ENCODE measurements at places on chromosomes 1 and 21.

DNA sequence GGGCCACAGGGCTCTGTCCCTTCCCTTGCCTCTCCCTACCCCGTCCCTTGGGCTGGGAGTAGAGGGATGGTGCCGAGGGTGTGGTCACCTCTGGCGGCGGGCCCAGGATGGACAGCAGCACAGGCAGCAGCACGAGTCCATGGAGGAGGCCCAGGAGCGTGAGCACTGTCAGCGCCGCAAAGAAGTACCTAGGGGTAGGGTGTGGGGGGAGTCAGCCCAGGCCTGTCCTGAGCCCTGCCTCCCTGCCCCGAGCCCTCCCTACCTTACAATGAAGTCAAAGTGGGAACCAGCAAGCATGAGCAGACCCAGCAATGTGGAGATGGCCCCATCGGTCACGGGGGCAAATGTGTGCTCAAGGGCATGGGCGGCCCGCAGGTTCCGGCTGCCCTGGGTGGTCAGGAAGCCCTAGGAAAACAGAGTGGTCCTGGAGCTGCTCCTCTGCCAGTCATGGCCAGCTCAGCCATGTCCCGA, 14.7 kb downstream of the BTBD19 start:
- DNase-seq, result no peak
- H3K27ac ChIP-seq, result no peak overlapping the region
- no peak overlapping the region for H3K4me3 ChIP-seq
- no peaks in the 10 kb centered on the region for H3K36me3 ChIP-seq

DNA sequence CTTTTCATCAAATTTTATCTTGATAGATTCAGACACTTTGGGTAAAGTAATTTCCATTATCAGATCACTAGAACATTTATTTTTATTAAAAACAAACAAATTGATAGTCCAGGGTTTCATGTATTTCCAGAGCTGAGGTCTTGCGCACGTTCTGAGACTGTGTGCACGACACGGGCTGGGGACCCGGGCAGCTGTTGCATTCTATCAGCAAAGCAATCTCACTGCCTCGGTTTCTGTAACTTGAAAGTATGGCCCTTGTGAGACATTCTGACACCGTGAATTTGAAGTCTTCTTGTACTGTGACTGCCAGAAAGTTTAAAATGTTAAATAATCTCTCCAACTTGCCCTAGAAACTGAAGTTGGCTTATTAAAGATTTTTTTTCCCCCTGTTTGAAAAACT, 746.9 kb upstream of the ADGRL2 start:
- no peaks in the 10 kb centered on the region for H3K36me3 ChIP-seq
- no peaks in the 10 kb centered on the region for H3K4me1 ChIP-seq
- DNase-seq, result peak; percentile 4
- H3K4me3 ChIP-seq, result no peak overlapping the region
- H3K27me3 ChIP-seq, result no peaks in the 10 kb centered on the region
- no peak overlapping the region for H3K27ac ChIP-seq

DNA sequence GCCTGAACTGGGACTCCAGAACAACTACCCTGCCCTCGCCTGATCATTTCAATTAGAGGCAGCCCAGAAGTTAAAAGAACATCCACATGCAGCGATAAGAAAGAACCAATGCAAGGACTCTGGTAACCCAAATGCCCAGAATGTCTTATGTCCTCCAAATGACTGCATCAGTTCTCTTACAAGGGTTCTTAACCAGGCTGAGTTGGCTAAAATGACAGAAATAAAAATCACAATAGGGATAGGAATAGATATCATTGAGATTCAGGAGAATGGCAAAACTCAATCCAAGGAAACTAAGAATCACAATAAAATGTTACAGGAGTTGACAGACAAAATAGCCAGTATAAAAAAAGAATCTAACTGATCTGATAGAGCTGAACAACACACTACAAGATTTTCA, 80.1 kb upstream of the PTGFR start:
- no peaks in the 10 kb centered on the region for H3K27me3 ChIP-seq
- no peaks in the 10 kb centered on the region for H3K4me1 ChIP-seq
- no peak overlapping the region for H3K4me3 ChIP-seq
- no peaks in the 10 kb centered on the region for H3K36me3 ChIP-seq
- no peak overlapping the region for H3K27ac ChIP-seq

GRCh38 chr1:227949341-227949921, 1.7 kb upstream of the WNT9A start:
- peak; percentile 36 for DNase-seq
- no peaks in the 10 kb centered on the region for H3K36me3 ChIP-seq
- no peak overlapping the region for H3K4me3 ChIP-seq

- H3K27ac ChIP-seq, result no peak overlapping the region
- no peak for DNase-seq
- H3K36me3 ChIP-seq, result no peaks in the 10 kb centered on the region
- H3K4me1 ChIP-seq, result peaks cover 20% of the 10 kb centered on the region
- no peak overlapping the region for H3K4me3 ChIP-seq
These were observed 71.9 kb downstream of the HIVEP3 start for GRCh38 chr1:41846625-41847405.

- H3K4me3 ChIP-seq, result no peak overlapping the region
- no peak for DNase-seq
These were observed 10.9 kb upstream of the COA7 start for GRCh38 chr1:52709016-52709415.

DNA sequence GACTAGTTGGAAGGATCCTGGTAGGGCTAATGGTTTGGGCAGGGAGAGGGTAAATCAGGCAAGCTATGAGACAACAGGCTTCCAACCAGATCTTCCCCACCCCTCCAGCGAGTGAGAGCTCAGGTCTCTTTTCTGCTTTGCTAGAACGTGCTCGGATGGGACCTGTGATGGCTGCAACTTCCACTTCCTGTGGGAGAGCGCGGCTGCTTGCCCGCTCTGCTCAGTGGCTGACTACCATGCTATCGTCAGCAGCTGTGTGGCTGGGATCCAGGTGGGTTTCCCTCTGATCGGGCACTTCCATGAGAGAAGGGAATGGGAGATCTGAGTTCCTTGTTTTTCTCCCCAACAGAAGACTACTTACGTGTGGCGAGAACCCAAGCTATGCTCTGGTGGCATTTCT, 14.0 kb upstream of the SARS1 start:
- H3K4me1 ChIP-seq, result peaks cover 11% of the 10 kb centered on the region
- DNase-seq, result no peak
- no peaks in the 10 kb centered on the region for H3K36me3 ChIP-seq
- H3K4me3 ChIP-seq, result no peak overlapping the region

DNA sequence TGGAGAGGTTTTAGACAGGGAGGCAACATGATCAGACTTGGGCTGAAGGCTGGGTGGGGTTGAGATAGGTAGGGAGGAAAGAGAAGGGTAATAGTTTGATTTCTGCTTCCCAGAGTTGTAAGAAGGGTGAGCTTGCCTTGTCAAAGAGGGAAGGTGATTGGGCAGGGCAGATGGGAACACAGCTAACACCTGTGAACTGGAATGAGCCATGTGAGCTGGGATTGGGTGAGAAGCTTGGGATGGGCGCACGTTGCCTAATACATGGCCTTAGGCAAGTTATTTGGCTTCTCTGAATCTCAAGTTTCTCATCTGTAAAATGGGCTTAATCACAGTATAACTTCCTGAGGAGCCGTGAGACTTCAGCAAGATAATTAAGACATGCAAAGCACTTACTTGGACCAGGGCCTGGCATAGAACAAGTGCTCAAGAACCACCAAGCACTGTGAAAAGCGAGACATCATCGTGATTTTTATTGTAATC, 33.8 kb upstream of the ID3 start:
- no peak overlapping the region for H3K4me3 ChIP-seq
- no peak overlapping the region for H3K27ac ChIP-seq
- no peaks in the 10 kb centered on the region for H3K27me3 ChIP-seq

DNA sequence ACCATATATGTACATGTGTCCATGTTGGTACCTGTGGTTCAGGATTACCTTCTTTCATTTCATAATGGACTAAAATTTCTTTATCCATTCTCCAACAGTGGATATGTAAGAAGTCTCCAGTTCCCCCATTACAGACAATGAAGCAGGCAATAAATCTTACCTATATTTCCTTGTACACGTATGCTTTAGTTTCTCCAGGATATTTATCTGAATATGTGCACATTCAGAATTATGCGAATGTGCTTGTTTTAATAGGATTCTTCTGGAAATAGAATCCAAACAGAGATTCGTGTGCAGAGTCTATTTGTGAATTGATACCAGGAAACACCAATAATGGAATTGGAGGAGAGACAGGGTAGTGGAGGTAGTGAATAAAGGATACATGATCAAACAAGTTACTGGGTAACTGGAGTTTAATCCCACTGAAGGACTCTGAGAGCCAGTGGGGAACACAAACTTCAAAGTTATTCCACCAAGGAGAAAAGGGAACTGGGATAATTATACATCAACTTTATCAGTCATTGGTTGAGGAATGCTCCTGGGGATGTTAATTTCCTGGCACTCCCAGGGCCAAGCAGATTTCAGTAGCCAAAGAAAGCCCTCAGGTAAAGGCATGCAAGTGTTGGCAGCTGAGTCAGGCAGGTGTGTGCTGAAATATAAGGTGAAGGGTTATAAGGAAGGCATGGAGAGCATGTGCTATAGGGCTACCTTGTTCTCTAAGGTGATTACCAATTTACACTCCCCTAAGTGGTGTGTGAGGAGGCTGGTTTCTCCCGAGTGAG, 374.9 kb upstream of the PBX1 start:
- H3K4me1 ChIP-seq, result no peaks in the 10 kb centered on the region
- no peak overlapping the region for H3K27ac ChIP-seq
- no peaks in the 10 kb centered on the region for H3K36me3 ChIP-seq
- H3K27me3 ChIP-seq, result no peaks in the 10 kb centered on the region
- H3K4me3 ChIP-seq, result no peak overlapping the region

All from upper lobe of left lung (tissue), 6 donors.